ENCODE measurements at places on chromosomes 13 and 19. TPM values are rescaled to one million over a fixed set of nuclear protein-coding genes. Genes with fewer than 3 reads are reported as not detected.

Gene ELSPBP1
- total RNA-seq: not detected

Gene URAD
- not detected for total RNA-seq

Gene GPR108
- total RNA-seq: 36.8 TPM

Gene MYH14
- not detected for total RNA-seq

Gene CAB39L
- total RNA-seq: 6.9 TPM

Gene CRLF1
- total RNA-seq: 0.11 TPM

Gene OR7D2
- total RNA-seq: 0.21 TPM

Gene SHISA2
- 221 TPM for total RNA-seq

Gene PDE4C
- total RNA-seq: not detected

Gene SMAD9
- 1.7 TPM for total RNA-seq

Gene FFAR3
- total RNA-seq: not detected

All from myocyte (in vitro differentiated cells).